ENCODE measurements at places on chromosomes 3 and 15.
A peak's percentile ranks its signal among the peaks of the same experiment; 100 is the strongest.

GRCh38 chr15:27249760-27250109, 278.8 kb downstream of the GABRG3 start:
- no peak for DNase-seq

GRCh38 chr3:48685603-48686511, at the start of gene NCKIPSD:
NCKIPSD (minus strand) TSS chr3:48685915; CDS start chr3:48685807, 108 bp downstream.
- DNase-seq, result peak; percentile 82

DNA sequence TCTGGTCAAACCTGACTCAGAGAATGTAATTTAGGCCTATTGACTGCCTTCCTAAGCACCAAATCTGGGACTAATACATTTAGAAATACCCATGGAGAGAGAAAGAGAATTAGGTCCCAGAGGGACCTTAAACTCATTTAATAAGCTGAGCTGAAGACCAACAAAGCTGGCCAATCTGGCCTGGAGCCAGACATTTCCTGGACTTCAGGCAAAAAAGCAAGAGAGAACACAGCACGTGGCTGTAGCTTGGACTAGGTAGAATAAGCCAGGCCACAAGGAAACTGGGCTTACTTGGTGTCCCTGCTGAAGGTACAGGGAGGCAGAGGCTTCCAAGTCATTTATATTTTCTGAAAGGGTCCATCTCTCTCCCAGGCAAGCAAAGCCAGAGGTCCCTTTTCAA, 88.1 kb downstream of the RTP4 start:
- DNase-seq, result peak; percentile 25

- DNase-seq, result peak; percentile 2
Measured at GRCh38 chr3:172982736-172983364, 158.2 kb downstream of the SPATA16 start.

GRCh38 chr15:35630985-35631384, 85.0 kb upstream of the DPH6 start:
- no peak for DNase-seq

- DNase-seq, result no peak
Measured at GRCh38 chr15:82317091-82317489, 32.2 kb downstream of the GOLGA6L10 start.

DNA sequence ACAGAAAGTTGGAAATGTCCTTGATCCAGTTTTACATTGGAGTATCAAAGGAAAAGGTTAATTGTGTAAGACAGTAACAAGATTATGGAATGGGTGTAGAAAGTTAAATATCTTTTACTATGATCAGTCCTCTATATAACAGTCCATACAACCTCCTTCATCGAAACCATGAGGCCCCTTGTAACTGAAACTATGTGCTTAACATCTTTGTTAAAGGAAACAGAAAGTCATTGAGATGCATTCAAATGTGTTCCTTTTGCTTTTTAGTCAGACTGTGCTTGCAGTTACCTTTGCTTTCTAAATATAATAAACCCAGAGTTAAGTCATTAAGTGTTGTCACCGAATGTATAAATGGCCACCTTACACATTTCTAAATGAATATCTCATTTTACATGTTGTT, 1298.5 kb downstream of the ROBO2 start:
- DNase-seq, result no peak

DNA sequence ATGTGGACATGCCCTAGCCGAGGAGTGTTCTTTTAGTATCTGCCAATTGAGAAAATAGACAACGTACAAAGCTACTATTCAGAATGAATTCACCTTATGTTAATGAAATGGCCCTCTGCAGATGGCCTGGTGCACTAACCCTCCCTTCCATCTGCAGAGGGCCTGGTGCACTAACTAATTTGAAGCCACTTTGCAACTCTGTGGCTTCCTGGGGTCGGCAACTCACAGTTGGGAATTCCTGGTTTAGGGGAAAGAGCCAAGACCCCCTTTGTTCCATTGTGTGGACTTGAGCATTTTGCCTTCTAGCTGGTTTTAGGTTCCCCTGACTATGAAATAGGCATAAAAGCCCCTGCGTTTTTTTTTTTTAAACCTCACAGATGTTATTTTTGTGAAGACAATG, 204.3 kb upstream of the UBE3A start:
- no peak for DNase-seq

DNA sequence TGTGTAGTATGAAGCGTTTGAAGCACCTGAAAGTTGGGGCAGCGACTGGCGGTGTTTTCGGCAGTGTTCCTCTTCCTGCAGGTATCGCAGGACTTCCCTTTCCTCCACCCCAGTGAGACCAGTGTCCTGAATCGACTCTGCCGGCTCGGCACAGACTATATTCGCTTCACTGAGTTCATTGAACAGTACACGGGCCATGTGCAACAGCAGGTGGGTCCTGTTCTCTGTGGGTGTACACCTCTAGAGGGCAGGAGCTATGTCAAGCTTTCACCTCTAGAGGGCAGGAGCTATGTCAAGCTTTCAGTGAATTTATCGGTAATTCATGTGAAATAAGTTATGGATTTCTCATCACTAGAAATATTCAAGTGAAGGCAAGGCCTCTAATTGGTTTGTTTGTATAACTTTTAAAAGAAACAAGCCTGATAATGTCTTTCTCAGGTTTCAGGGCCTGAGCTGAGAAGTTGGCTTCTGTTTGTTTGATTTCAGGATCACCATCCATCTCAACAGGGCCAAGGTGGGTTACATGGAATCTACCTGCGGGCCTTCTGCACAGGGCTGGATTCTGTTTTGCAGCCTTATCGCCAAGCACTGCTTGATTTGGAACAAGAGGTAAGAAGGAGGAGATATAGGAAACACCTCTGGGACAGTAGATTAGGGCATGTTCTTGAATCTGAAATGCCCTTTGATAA, 5.3 kb downstream of the TUBGCP4 start:
- DNase-seq, result peak; percentile 31

DNA sequence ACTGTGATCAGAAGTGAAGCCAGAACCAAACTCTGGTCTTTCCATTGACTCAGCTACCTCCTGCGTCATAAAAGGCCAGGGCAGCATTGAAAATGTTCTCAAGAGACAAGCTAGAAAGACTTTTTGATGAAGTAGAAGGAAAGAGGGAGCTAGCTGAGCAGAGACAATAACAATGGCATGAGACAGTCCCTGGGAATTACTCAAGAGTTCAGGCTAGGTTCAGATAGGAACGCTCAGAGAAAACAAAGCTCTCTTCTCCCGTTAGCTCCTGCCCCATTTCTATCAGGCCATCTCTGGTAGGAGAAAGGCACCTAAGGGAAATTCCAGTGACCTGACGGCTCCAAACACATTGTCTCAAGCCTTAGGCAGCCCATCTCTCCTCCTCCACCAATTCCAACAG, 7.0 kb upstream of the OXTR start:
- peak; percentile 89 for DNase-seq

DNA sequence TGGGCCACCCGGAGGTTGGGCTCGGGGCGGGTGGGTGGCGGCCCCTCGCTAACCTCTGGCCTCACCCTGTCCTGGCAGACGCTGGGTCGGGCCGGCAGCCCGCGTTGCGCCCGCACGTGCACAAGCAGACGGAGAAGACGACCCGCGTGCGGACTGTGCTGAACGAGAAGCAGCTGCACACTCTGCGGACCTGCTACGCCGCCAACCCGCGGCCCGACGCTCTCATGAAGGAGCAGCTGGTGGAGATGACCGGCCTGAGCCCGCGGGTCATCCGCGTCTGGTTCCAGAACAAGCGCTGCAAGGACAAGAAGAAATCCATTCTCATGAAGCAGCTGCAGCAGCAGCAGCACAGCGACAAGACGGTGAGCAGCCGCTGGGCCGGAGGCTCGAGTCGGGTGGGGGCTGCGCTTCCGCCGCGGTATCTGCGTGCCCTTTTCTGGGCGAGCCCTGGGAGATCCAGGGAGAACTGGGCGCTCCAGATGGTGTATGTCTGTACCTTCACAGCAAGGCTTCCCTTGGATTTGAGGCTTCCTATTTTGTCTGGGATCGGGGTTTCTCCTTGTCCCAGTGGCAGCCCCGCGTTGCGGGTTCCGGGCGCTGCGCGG, 3.7 kb downstream of the ISL2 start:
- peak; percentile 42 for DNase-seq

- no peak for DNase-seq
Measured at GRCh38 chr15:33959844-33960548, 8.3 kb upstream of the CHRM5 start.

- no peak for DNase-seq
Measured at GRCh38 chr3:77618686-77619085, 578.8 kb downstream of the ROBO2 start.

GRCh38 chr3:8529738-8530525, 28.3 kb downstream of the LMCD1 start:
- no peak for DNase-seq

GRCh38 chr3:168807448-168807847, 711.7 kb upstream of the GOLIM4 start:
- no peak for DNase-seq

DNA sequence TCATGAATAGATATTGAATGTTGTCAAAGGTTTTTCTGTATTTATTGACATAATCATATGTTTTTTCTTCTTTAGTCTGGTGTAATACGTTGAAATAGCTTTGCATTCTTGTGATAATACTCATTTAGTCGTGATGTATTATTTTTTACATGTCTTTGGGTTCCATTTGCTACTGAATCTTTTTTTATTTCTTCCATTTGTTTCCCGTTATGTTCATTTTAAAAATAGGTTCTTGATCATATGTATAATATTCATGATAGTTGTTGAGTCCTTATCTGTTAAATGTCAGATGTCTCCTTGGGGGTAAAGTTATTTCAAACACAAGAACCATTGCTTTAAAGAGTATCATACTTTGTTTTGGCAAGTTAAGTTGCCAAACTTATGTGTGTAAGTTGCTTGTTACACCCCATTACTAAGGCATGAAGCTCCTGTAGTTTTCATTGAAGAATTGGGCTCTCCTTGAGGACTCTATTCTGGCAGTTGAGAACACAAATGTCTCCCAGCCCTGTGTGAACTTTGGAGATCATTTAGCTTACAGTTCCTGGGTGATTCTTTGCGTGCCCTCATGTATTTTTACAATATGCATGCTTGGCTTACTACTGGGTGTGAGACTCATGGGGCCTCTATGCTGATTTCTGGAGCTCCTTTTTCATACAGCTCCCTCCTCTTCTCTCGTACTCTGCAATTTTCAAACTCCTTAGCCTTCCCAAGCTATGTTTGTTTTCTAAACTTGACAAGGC, 8.3 kb downstream of the AKAP13 start:
- no peak for DNase-seq

GRCh38 chr15:39593656-39594445, 13.0 kb downstream of the THBS1 start:
- DNase-seq, result peak; percentile 12

GRCh38 chr3:175965036-175965435, 1105.9 kb downstream of the NAALADL2 start:
- DNase-seq, result peak; percentile 35

DNA sequence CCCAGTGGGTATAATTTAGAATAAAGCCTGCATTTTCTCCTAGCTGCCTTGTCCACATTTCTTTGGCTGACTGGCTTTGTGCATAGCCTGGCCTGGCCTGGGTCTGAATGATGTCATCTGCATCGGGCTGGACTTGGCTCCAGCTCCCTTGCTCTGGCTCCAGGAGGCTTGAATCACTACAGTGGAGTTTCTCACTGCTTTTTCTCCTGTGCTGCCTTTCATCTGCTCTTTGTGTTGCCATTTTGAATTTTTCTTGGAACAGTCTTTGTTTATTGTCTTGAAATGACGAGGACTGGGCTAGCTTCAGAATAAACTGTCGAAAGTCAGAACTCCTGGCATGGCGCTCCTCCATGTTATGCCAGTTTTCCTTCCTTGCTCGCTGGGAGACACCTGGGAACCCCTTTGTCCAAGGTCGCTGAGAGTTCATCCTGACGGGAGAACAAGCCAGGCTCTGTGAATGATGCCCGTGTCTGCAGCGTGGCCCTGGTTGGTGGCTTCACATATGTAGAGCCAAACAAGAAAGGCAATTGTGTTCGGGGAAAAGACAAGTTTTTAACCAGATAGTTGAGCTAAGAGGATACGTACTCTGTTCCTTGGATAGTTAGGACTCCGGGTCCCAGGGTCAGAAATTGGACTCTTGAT, 258.9 kb downstream of the PDZRN3 start:
- DNase-seq, result peak; percentile 66

DNA sequence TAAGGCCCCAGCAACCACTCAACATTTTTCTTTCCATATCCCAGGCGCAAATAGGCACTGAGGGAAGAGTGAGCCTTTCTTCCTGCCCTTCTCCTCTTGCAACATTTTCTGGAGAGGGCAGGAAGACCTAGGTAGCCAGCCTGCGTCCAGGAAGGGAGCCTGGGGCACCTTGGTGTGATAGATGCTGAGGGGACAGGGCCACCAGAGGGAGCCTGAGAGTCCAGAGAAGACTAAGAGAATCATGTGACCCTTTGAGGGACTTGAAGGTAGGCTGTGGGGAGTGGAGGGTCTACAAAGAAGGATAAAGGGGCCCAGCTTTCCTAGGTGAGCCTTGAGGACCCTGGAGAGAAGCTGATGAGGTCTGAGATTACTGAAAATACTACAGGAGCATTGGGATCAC, 346.6 kb downstream of the CNTN6 start:
- no peak for DNase-seq

GRCh38 chr3:186823386-186823785, 17.1 kb upstream of the RFC4 start:
- peak; percentile 40 for DNase-seq

- DNase-seq, result peak; percentile 60
Measured at GRCh38 chr3:194532591-194532990, 45.8 kb upstream of the ATP13A3 start.

DNA sequence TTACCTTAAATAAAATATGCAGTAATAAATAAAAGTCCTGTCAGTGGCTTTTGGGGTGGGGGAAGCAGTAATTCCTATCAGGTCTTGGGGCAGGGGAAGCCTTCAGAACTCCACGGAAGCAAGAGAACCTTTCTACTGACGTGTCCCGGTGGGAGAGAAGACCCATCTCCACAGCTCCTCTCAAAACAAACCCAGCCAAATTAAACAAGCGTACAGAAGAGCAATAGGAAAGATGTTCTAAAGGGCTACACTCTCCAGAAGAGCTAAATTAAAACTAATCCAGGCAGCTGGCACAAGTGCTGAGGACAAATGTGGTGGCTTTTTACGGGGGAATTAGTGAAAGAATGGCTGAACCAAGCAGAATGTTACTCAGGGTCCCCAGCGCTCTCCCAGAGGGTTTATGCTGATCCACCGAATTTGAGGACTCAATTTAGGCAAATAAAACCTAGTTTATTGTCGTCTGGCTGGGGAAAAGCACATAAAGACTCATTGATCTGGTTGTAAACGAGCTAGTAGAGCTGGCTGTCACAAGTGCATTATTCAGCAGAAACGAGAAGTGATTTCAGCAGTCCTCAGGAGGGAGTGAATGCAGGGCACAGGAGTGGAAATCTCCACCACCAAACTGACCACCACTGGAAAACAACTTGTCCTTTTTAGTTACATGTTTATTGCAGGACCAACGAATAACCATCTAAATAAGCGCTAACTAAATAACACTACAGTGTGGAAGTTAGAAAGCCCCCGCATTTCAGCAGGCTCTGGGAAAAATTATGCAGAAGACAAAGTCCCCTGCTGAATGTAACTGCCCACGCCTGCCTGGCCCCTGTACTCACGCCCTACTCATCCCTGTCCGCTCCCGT, 13.5 kb downstream of the BFSP2 start:
- peak; percentile 41 for DNase-seq

GRCh38 chr3:122952520-122952919, 75.0 kb downstream of the SEMA5B start:
- DNase-seq, result no peak

GRCh38 chr3:66808891-66809594, 189.1 kb upstream of the KBTBD8 start:
- no peak for DNase-seq

- DNase-seq, result no peak
Measured at GRCh38 chr15:43538091-43538490, 20.7 kb downstream of the MAP1A start.
